ENCODE measurements at places on chromosomes 7 and 10.

DNA sequence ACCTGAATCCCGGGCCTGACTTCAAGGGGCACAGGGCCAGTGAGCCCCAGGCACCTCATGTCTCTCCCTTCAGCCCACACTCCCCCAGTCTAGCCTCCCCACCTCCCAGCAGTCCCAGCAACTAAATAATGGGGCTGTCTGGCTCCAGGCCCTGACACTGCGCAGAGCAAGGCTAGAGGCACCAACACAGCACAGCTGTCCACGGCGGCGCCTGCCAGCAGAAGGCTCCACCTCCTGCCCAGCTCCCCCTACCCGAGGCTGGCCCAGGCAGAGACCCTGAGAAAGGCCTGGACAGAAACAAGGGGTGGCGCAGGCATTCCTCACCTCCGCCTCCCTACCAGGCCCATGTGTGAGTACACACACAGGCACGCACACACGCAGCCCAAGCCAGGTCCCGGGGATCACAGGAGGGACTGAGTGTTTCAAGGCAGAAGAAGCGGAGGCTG, 6.1 kb downstream of the KCNH2 start:
- DNase-seq, result no peak
- H3K27me3 ChIP-seq, result peaks cover 11% of the 10 kb centered on the region
- H3K4me3 ChIP-seq, result no peak overlapping the region
- peaks cover 31% of the 10 kb centered on the region for H3K4me1 ChIP-seq
- no peaks in the 10 kb centered on the region for H3K36me3 ChIP-seq

DNA sequence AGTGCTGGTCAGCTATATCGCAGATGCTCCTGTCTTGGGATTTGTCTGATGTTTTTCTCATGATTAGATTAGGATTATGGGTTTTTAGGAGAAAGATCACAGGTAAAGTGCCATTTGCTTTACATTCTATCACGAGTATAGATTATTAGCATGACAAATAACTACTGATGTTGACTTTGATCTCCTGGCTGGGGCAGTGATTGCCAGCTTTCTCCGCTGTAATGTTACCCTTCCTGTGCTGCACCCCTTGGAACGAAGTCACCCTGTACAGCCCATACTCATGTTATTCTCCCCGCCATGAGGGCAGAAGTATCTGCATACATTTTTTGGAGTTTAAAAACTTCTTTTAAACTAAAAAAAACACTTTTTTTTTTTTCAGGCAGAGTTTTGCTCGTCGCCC, 10.8 kb upstream of the CLDN4 start:
- H3K27me3 ChIP-seq, result no peaks in the 10 kb centered on the region
- H3K27ac ChIP-seq, result no peak overlapping the region
- H3K36me3 ChIP-seq, result no peaks in the 10 kb centered on the region
- no peak overlapping the region for H3K4me3 ChIP-seq

DNA sequence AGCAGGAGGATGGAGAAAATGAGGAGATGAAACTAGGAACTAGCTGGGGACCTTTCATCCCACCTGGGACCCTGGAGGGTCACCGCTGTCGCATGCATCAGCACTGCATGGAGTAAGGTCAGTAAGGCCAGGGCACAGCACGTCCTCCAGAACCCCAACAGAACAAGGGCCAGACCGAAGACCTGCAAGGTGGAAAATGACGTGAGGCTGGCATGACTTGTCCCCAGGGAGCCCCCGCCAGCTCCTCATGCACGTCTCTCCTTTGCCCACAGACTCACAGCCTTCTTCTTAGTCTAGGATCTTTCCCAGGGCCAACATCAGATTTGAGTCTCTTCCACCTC, 4.7 kb downstream of the ZNF488 start:
- no peak overlapping the region for H3K27ac ChIP-seq
- no peak overlapping the region for H3K4me3 ChIP-seq
- H3K27me3 ChIP-seq, result peaks cover 21% of the 10 kb centered on the region
- no peaks in the 10 kb centered on the region for H3K36me3 ChIP-seq
- no peak for DNase-seq

- H3K27ac ChIP-seq, result no peak overlapping the region
- no peaks in the 10 kb centered on the region for H3K4me1 ChIP-seq
- H3K4me3 ChIP-seq, result no peak overlapping the region
- no peak for DNase-seq
These were observed 127.8 kb downstream of the ITGB8 start for GRCh38 chr7:20458521-20458920.

DNA sequence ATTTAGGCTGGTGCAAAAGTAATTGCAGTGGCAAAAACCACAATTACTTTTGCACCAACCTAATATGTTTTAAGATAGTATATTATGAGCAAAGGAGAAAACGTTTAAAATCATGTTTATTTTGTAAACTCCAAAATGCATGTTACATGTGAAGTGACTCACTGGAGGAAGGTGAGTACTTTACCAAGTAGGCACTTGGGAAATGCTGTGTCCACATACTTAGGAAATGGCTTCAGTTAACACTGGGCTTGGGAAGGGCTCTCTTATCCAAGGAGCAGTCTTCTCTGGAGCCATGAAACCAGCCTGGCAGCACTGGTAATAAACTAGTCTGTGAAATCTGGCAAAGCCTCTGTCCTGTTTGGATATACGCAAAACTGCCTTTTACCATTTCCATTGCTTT, 4.4 kb downstream of the RPS24 start:
- peaks cover 47% of the 10 kb centered on the region for H3K4me1 ChIP-seq
- DNase-seq, result no peak
- H3K36me3 ChIP-seq, result peaks cover 70% of the 10 kb centered on the region
- H3K27me3 ChIP-seq, result no peaks in the 10 kb centered on the region
- no peak overlapping the region for H3K4me3 ChIP-seq

Data from CD8-positive, alpha-beta memory T cell (primary cell).